BE2C (cell line): ENCODE measurements at places on chromosomes 3 and 15.
A peak's percentile ranks its signal among the peaks of the same experiment; 100 is the strongest.

- no peak for DNase-seq
Observed at GRCh38 chr3:121477589-121477988, 68.2 kb downstream of the POLQ start.

DNA sequence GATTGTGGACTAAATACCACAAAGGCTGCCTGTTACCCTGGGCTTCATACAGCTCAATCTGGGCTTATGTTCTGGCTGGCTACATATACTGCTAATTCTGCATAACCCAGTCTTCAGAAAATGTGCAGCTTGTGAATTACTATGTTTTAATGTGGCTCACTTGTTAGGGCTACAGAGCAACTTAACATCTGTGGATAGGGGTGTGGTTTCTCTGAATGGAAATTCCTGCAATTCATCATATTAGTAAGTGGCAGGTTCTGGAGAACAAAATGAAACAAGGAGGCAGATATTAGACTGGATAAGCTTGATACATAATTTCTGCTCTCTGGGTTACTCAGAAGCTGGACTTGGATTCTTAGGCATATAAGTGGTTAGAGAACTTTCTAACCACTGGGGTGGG is 6.7 kb downstream of the TMEM202 start:
- no peak for DNase-seq

DNA sequence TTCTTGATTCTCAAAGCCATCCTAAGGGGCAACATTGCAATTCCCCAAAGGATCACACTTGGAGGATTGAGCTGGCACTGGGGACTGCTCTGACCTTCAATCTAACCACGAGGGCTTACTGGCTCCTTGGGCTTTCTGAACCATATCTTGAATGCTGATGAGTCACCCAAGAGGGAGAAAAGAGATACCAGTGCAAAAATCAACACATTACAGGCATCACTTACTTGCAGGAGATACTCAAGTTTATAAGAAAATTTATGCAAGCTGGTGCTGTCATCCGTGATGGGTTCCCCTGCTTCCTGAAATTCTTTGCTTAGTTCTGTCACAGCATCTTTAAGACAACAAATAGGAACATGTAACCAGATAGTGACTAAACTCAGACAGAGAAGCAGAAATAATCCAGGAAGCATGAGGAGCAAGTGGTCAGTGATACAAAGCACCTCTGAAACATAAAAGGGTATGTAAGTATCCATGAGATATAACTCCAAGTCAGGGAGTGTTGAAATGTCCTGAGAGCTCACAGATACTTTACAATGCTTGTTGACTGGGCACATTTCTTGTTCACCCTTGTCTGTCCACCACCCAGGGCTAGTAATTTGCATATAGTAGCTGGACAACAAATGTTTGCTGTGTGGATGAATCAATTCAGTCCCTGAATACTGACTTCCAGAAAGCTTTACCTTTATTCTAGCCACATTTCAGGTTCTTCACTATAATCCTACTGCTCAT is 14.1 kb downstream of the FYCO1 start:
- no peak for DNase-seq

DNA sequence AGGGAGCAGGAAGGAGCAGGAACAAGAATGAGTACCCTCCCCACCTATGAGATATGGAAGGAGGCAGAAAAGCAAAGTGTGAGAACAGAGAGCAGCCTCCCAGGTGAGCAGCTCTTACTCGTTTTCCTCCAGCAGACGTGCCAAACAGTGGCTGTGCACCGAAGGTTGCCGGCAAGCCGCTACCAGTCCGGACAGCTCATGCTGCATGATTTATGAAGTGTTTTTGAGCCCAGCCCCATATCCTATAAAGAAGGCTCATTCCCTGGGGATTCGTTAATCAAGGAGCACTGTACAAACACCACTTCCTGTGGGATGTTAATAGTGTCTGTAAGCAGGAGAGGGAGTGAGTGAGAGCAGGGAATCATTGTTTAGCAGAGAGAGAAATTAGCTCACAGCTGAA is 118.3 kb upstream of the FOXB1 start:
- DNase-seq = peak; percentile 12

- no peak for DNase-seq
Observed at GRCh38 chr15:51048308-51048707, 46.4 kb downstream of the TNFAIP8L3 start.

DNA sequence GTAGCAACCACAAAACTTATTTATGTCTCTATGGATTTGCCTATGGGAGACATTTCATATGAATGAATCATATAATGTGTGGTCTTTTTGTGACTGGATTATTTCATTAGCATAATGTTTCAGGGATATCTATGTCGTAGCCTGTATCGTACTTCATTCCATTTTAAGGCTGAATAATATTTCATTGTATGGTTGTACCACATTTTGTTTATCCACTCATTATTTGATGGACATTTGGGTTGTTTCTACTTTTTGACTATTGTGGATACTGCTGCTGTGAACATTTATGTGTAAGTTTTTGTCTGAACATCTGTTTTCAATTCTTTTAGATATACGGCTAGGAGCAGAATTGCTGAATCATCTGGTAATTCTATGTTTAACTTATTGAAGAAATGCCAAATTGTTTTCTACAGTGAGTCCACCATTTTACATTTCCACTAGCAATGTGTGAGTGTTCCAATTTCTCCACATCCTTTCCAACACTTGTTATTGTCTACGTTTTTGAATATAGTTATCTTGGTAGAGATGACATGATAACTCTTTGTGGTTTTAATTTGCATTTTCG is 134.4 kb upstream of the DAZL start:
- DNase-seq = no peak

DNA sequence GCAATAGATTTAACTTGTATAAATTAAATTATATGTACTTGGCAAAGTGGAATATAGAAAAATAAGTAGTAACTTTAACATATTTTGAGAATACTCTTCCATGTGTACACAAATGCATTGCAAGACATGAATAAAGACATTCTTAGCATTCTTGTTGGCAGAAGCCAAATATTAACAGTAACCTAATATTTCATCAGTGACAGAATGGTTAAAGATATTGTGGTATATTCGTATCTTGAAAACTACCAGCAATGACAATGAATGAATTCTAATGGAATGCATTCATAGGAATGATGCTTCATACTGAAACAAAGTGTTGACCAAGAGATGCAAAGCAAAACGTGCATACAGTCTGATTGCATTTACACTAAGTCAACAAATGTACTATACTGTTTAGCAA is 524.7 kb downstream of the GRM7 start:
- DNase-seq = no peak

DNA sequence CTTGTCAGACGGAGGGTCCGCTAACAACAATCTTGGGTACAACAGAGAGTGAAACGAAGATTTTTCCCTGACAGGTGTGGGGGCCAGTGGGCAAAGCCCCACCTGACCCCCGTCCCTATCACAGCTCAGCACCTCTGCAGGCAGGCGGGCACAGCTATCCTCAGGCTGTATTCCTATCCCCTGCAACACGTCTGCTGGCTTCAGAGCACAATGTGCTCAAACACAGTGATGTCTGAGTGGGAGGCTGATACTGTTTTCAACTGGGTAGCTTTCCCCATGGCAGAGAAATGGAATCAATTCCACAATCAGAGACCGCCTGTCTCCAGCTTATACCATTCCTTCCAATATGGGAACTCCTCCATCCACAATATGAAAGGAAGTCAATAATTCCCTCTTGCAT is 28.0 kb downstream of the TLE3 start:
- no peak for DNase-seq

- no peak for DNase-seq
Observed at GRCh38 chr3:76024640-76025039, 239.3 kb upstream of the ZNF717 start.

DNA sequence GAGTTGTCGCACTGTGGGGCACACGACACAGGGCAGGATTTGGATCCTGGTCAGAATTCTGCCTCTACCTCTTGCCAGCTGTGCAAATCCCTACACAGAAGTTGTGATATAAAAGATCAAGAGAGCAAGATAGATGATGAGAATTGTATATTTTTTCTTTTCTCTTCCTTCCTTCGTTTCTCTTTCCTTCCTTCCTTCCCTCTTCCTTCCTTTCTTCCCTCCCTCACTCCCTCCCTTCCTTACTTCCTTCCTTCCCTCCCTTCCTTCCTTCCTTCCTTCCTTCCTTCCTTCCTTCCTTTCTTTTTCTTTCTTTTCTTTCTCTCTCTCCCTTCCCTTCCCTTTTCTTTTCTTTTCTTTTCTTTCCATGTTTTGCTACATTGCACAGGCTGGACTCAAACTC is 12.0 kb upstream of the AHSG start:
- no peak for DNase-seq

GRCh38 chr15:71571641-71572040 is 238.7 kb upstream of the NR2E3 start:
- no peak for DNase-seq

DNA sequence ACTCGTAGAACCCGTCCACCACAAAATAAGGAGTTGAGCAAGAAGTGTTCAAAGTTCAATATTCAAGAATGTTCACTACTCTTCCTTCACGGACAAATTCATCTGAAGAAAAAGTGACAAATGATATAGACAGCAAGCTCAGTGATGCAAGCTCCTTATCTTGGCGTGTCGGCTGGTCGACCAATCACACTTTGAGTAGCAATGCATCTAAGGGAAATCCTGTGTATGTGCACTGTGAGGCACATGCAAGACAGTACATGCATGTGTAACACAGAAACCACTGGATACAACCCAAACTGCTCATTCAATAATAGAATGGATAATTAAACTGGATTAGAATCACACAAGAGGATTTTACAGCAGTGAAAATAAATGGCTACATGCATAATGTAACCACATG is 64.4 kb upstream of the CSPG5 start:
- DNase-seq = no peak

DNA sequence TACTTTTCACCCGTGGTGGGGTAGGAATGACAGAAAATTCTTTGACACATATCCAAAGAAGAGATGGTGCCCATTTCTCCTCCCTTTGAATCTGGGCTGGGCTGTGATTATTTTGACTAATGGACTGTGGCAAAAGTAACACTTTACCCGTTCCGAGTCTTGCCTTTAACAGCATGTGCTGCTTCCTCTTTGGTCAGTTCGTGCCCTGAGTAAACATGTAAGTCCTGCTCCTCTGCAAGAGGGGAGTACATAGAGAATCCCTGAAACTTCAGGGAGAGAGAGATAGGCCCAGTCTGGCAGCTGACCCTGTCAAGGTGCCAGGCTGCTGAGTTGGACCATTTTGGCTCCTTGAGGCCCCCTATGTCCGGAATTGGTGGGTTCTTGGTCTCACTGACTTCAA is 243.1 kb downstream of the EPHB1 start:
- no peak for DNase-seq
